NCI-H2029 (cell line): ENCODE measurements at places on chromosomes 5 and 9.

- no peak for DNase-seq
Measured at GRCh38 chr9:108671794-108672193, 184.0 kb downstream of the ACTL7B start.

DNA sequence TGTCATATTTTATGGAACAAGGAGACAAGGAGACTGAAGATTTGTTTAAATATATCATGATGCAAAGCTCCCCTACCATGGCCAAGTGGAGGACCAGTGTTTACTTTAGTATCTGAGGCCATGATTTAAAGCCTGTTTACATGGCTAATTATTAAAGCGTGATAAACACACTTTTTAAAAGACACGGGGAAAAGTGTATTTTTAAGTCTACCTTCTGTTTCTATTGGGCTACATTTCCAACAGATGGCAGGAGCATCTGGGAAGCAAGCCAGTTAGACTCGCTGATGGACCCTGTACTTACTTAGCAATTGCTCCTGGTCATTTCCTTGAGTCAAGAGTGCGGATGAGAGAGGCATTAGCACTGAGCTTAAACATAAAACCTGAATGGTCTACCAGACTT lies 480.3 kb upstream of the SEMA6A start:
- no peak for DNase-seq

- no peak for DNase-seq
Measured at GRCh38 chr5:124457101-124457500, 289.3 kb downstream of the ZNF608 start.

GRCh38 chr9:37011530-37011929 lies 22.5 kb downstream of the PAX5 start:
- no peak for DNase-seq
